Epithelial cell of proximal tubule (primary cell): ENCODE measurements at places on chromosomes 6 and 20. TPM values are rescaled to one million over a fixed set of nuclear protein-coding genes. Genes with fewer than 3 reads are reported as not detected.

GRCh38 chr6:106444777-106445507, 84.4 kb downstream of the CRYBG1 start:
- DNase-seq = no peak

DNA sequence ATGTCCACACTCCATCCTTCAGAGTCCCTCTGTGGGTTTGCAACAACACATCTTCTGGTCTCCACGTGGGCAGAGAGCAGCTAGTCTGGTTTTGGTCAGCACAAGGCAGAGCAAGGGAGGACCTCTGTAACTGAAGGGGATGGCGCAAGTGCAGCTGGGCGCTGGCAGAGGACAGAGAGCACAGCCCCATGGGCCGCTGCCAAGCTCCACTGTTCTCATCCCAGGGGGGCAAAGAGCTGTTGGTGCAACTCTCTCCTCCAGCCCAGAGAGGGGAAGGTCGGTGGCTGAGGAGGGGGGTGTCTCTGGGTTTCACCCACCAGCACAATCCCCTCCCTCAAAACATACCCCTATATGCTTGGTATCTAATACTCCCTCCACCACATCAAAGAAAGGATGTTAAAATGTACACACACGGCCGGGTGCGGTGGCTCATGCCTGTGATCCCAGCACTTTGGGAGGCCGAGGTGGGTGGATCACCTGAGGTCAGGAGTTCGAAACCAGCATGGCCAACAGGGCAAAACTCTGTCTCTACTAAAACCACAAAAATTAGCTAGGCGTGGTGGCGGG, 9.1 kb downstream of the ATP9A start:
- DNase-seq = no peak

DNA sequence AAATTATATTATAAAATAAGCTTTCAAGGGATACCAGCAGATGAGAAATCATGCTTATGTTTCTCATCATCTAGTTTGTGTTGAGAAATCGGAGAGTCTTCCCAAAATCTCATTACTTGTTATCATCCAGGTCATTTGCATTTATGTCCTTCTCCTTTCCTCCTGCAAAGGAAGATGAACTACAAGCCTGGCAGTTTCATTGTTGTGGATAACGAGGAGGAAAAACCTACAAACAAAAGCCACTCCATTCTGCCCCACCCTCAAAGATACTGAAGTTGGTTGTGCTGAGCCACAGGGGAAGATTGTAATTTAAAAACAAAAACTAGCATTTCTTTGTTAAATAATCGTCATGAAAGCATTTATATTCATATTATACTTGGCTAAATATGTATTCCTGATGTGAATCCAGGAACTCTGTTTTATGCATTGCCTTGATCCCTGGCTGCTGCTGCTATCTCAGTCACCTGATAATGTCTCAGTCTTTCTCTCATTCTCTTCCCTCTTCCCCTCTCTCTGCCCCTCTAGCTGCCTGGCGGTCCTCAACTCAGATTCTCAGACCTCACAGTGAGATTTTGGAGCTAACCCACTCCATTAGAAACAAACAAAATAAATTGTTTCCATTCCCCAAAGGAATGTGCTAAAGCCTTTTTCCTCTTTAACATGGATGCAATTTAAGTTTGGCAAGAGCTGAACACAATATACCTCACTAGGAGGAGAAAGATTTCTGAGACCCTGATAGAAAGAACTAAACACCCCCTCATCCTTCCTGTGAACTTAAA, 185.3 kb downstream of the ADAT2 start:
- DNase-seq = no peak

ANGPT4 gene
- not detected in 2 replicates for total RNA-seq
